ENCODE measurements at places on chromosomes 11 and 22.
A peak's percentile ranks its signal among the peaks of the same experiment; 100 is the strongest.

DNA sequence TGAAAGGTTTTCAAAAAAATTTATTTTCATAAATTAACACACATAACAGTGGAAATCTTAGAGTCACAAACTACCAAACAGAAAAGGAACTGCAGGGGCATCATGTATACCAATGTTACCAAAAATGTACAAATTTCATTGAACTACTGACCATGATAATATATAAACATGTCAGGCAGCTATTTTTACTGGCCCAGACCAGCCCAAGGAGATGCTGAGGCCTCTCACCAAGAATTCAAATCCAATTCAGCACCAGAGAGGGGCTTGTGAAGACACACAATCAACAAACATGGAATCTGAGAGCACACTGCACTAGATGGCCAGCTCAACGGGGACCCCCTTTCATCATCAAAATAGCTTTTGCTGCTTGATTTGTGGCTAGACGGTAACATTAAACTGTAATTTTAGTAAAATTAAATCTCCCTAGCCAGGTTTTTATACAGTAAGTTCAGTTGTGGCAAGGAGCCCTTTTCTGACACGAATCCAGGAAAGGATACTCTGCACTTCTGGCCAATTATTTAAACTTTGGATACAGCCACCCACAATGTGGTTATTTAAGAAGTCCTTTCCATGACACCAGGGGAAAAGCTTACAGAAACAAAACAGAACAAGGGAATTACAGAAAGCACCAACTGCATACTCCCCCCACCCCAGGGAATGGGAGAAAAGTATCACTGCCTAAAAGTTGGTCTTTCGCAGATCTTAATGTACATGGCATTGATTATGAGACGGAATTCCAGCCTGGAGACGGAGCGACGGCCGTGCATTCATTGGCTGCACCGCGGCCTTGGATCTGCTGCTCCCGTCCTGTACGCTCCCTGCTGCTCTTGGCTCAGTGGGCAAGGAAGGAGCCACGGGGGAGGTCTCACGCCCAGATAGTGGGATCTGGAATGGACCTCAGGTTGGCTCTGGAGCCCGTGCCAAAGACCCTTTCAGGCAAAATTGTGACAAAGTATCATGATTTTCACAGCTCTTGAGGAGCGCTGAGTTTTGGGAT, 19.6 kb upstream of the PISD start:
- no peak for DNase-seq

DNA sequence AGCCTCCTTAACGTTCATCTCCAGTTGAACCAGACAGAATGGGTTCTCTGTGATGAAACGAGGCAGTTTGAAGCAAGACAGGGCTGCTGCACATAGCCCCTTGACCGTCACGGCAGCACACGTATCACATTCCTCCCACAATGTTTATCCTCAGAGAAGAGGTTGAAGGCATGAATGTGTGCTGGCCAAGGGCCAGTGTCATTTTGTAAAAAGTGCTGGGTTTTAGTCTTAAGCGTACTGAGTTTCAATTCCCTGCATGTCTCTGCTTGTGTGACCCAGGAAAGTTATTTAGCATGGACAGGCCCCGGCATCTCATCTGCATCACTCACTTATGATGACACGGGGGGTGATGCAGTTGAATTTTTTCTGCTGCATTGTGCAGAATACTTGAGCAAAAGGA, 31.6 kb downstream of the TTC12 start:
- peak; percentile 17 for DNase-seq

GRCh38 chr11:34280945-34281872, 76.6 kb downstream of the ABTB2 start:
- DNase-seq, result no peak

GRCh38 chr11:103842191-103842590, 194.2 kb upstream of the DDI1 start:
- DNase-seq, result no peak

- no peak for DNase-seq
These were observed 39.9 kb downstream of the CWC15 start for GRCh38 chr11:94933223-94934130.

- no peak for DNase-seq
These were observed 120.4 kb upstream of the MTMR2 start for GRCh38 chr11:96044311-96044710.

- peak; percentile 84 for DNase-seq
These were observed 7.0 kb downstream of the C11orf86 start for GRCh38 chr11:66981976-66982578.

GRCh38 chr11:121012091-121012490, 11.8 kb upstream of the TBCEL start:
- DNase-seq, result no peak

- DNase-seq, result peak; percentile 31
These were observed at the start of gene TSKU for GRCh38 chr11:76783294-76783895. TSS of gene TSKU (plus strand) at chr11:76783356. CDS start at chr11:76795617, 12,261 bp downstream.

GRCh38 chr22:45709060-45709739, 37.6 kb downstream of the ATXN10 start:
- no peak for DNase-seq
